Cardiac muscle cell (in vitro differentiated cells and primary cell): ENCODE measurements at places on chromosomes 13 and 19. TPM values are rescaled to one million over a fixed set of nuclear protein-coding genes. Genes with fewer than 3 reads are reported as not detected.

GRCh38 chr19:7618771-7619510, 10.4 kb downstream of the XAB2 start:
- no peak for DNase-seq

GRCh38 chr13:99805361-99805760, 166.2 kb downstream of the ZIC5 start:
- no peak for DNase-seq

Gene CGB8
- not detected in 2 replicates for total RNA-seq

- peak; percentile 60 for DNase-seq
Measured at GRCh38 chr19:1445185-1445931, 4.6 kb upstream of the APC2 start.

GRCh38 chr13:93344048-93344705, 117.6 kb downstream of the GPC6 start:
- no peak for DNase-seq

Gene AMER2
- total RNA-seq = under 0.01 and 0.09 TPM in 2 replicates

- no peak for DNase-seq
Measured at GRCh38 chr19:36838784-36839324, 667 bp upstream of the ZNF790 start.

DNA sequence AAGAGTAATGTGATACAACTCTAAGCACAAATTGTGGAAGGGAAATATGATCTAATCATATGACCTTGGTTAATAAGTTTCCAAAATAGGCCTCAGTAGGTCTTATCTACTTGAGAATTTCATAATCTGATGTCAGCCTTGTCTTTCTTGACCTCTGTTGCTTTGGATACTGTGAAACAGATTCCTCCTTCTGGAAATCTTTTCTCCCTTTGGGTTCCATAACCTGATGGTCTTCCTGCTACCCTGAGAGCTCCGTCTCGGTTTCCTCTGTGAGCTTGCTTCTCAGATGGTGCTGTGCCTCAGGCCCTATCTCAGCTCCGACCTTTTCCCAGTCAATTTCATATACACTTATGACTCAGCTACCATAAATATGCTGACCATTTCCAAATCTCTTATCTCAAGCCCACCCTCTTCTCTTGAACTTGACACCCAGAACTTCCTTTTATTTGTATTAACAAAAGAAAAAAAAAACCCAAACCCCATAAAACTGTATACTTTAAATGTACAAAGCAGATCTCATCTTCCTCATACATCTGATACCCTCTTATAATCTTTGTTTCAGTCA, 6.4 kb upstream of the SLC46A3 start:
- DNase-seq = no peak

DNA sequence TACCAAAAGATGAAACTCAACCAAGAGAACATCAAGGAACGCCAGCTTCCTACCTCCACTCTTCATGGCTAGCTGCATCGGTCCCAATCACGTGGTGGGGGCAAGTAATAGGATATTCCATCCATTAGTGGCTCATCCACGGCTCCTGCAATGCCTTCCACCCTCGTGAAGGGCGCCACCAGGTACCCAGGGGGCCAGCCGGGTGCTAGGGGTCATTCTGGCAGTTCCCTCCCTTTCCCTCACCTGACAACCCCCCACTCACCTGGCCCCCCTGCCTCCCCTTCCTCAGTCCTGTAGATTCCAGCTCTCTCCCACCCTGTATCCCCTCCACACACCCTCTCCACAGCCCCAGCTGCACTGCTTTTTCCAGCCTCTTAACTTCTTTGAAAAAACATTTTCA, 161.9 kb downstream of the URI1 start:
- no peak for DNase-seq

GRCh38 chr19:41307090-41307875, 2.7 kb upstream of the CCDC97 start:
- no peak for DNase-seq

Gene CEACAM20
- not detected in 2 replicates for total RNA-seq

Gene IZUMO2
- not detected in 2 replicates for total RNA-seq

Gene RELB
- 3.1 TPM in 2 replicates for total RNA-seq

DNA sequence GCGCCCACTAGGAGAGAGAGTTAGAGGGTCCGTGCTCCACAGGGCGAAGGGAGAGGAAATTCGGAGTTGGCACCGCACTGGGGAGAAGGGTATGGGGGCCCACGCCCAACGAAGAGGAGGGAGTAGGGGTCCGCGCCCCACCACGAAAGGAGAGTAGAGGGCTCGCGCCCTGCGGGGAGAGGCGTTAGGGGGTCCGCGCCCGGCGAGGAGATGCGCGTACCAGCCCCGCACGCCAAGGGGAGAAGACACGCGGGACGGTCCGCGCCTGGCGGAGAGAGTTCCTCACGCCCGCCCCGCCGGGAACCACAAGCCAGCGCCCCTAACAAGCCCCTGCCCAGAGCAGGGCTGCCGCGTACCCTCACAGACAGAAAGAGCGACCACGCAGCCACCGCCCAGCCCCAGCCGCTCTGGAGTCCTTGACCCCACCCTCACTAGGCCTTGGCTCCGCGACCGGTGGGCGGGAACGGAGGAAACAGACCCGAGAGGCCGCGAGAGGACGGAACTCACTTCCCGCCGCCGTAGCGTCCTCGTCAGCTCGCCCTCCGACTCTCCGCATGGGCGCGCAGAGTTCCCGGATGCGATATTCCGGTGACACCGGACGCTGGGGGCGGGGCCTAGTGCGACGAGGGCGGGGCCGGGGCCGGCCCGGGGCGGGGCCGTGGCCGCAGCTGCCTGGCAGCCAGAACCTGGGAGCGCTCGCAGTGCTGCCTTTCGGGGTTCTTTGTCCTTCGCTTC, 20.0 kb upstream of the ZSCAN18 start:
- no peak for DNase-seq

Gene MYH14
- total RNA-seq = 1.8 and 2.1 TPM in 2 replicates

- no peak for DNase-seq
Measured at GRCh38 chr13:67042556-67042955, 187.6 kb downstream of the PCDH9 start.

Gene TRPM4
- total RNA-seq = 51.3 and 106 TPM in 2 replicates

DNA sequence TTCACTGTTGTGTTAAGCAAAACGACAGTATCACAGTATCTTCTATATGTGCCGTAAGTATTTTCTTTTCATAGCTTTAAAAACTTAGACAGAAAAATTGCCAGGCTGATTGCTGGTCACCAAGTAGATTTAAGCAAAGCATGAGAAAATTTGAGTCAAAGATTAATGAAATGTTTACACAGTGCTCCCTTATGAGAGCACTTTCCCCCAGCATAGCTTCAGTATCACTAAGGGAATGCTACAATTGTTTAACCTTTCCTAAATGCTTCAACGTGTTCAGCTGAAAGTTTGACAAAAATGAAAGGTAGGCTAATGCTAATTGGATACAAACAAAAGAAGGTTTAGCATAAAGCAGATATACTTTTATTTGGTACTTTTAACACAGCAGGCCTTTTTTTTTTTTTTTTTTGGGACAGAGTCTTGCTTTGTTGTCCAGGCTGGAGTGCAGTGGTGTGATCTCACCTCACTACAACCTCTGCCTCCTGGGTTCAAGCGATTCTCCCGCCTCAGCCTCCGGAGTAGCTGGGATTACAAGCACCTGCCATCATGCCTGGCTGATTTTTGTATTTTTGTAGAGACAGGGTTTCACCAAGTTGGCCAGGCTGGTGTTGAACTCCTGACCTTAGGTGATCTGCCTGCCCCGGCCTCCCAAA, 23.4 kb downstream of the PCCA start:
- no peak for DNase-seq

Gene EFNA2
- 13.0 and 16.9 TPM in 2 replicates for total RNA-seq

GRCh38 chr19:33796164-33796875, at the start of gene KCTD15:
KCTD15 (plus strand) TSS chr19:33796870; CDS start chr19:33800455, 3,585 bp downstream.
- peak; percentile 74 for DNase-seq

- DNase-seq = no peak
Measured at GRCh38 chr19:1255186-1256161, 7.1 kb downstream of the MIDN start.

- no peak for DNase-seq
Measured at GRCh38 chr13:39571502-39572092, 31.4 kb downstream of the LHFPL6 start.

Gene ALG11
- total RNA-seq = 24.8 and 26.1 TPM in 2 replicates

GRCh38 chr13:44195245-44195644, 178.4 kb upstream of the SERP2 start:
- no peak for DNase-seq

- no peak for DNase-seq
Measured at GRCh38 chr19:29851769-29852521, 40.2 kb downstream of the CCNE1 start.

DNA sequence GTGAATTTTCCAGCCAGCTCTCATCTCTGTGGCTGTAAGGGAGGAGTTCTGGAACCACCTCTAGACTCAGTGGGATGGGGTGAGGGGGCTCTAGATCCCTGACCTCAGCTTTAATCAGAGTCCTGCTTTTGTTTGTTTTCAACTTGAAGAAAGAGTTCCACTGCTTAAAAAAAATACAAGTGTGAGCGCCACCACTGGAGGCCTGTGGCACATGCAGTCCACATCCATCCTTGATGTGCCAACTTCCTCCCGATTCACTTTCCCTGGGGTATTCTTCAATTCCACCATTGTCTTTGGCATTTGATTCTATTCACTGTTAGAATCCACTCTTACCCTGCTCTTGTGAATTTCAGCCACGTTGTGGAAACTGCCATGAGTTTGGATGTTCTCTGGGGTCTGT, 62.4 kb upstream of the GJB6 start:
- no peak for DNase-seq

DNA sequence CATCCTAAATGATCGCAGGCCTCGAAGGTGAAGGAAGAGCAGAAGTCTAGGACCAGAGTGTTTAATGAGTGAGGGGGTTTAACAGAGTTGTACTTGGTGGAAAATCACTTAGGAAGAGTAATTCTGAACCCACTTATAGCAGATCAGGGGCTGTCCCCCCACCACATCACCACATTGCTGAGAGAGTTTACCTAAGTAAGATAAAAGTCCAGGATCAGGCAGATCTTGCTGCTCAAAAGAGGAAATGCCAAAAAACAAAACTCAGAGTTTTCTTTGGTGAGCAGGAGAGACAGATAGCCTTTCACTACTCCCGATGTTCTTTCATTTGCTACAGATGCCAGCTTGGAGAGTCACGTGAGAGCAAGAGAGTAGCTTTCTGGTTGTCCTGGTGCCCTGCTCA, 15.4 kb downstream of the ZNF317 start:
- DNase-seq = no peak
